Tibial nerve (tissue), 4 donors: ENCODE measurements at places on chromosomes 13 and 19. TPM values are rescaled to one million over a fixed set of nuclear protein-coding genes. Genes with fewer than 3 reads are reported as not detected.

ZNF20 gene
- 1.2 TPM for total RNA-seq

ZNF580 gene
- 39.8 TPM for total RNA-seq

FCAR gene
- total RNA-seq, result not detected

ZNF844 gene
- 9.3 TPM for total RNA-seq

DNA sequence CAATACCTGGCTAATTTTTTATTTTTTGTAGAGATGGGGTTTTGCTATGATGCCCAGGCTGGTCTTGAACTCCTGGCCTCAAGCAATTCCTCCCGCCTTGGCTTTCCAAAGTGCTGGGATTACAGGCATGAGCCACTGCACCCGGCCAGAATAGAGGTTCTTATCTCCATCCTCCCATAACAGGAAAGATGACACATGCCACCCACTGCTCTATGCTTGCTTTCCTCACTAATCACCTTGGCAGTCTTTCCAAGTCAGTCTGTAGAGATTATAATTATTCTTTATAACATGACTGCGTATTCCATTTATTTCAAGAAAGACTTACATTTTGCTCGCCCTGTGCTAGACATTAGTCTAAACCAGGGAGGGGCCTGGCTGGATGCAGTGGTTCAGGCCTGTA lies 6.7 kb downstream of the VAV1 start:
- no peak for DNase-seq
- H3K4me3 ChIP-seq, result no peak overlapping the region
- no peaks in the 10 kb centered on the region for H3K27me3 ChIP-seq
- H3K4me1 ChIP-seq, result no peaks in the 10 kb centered on the region

- H3K27ac ChIP-seq, result no peak overlapping the region
- no peak for DNase-seq
- no peaks in the 10 kb centered on the region for H3K4me1 ChIP-seq
- H3K36me3 ChIP-seq, result no peaks in the 10 kb centered on the region
- H3K27me3 ChIP-seq, result no peaks in the 10 kb centered on the region
Observed at GRCh38 chr13:44648392-44649103, 72.4 kb upstream of the TSC22D1 start.

DNA sequence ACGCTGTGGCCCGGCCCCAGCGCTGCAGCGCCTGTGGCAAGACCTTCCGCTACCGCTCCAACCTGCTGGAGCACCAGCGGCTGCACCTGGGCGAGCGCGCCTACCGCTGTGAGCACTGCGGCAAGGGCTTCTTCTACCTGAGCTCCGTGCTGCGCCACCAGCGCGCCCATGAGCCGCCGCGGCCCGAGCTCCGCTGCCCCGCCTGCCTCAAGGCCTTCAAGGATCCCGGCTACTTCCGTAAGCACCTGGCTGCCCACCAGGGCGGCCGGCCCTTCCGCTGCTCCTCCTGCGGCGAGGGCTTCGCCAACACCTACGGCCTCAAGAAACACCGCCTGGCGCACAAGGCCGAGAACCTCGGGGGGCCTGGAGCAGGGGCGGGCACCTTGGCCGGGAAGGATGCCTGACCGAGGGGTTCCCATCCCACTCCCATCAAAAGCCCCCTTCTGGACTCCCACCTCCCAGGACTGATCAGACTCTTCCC lies 7.9 kb downstream of the ZNF784 start:
- no peak overlapping the region for H3K4me3 ChIP-seq
- DNase-seq, result no peak
- no peak overlapping the region for H3K27ac ChIP-seq
- peaks cover 6% of the 10 kb centered on the region for H3K36me3 ChIP-seq
- H3K27me3 ChIP-seq, result no peaks in the 10 kb centered on the region
- H3K4me1 ChIP-seq, result peaks cover 11% of the 10 kb centered on the region

- peaks cover 41% of the 10 kb centered on the region for H3K4me1 ChIP-seq
- H3K36me3 ChIP-seq, result no peaks in the 10 kb centered on the region
- DNase-seq, result no peak
- no peak overlapping the region for H3K4me3 ChIP-seq
- H3K27ac ChIP-seq, result no peak overlapping the region
Observed at GRCh38 chr19:10662384-10663251, 8.5 kb downstream of the ILF3 start.

DNA sequence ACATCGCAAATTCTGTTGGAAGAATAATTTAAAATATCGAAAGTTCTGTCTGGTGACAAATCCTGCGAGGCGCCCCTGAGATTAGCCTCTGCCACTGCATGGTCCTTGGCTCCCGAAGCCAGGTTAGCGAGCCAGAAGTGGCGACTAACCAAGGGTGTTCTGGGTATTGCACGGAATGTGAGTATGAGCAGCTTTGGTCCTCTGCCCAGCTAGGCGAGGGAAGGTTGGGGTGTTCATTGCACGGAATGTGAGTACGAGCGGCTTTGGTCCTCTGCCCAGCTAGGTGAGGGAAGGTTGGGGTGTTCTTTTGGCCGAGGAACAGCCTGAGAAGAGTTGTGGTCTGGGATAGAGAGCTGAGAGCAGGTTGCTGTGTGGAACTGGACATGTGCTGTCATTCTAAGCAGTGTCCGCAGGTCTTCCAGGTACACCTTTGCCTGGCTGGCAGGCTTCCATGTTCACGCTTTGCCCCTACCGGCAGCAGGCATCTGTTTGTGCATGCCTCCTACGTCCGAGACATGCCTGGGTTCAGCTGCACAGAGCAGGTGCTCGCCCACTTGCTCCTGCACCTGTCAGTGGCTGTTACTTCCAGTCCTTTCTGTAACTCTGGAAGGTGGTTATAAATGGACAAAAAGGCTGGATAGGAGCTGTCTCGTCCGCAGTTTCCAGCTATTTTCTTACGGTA lies 18.3 kb upstream of the TEX29 start:
- no peaks in the 10 kb centered on the region for H3K27me3 ChIP-seq
- DNase-seq, result no peak
- no peak overlapping the region for H3K4me3 ChIP-seq
- H3K4me1 ChIP-seq, result no peaks in the 10 kb centered on the region

DNA sequence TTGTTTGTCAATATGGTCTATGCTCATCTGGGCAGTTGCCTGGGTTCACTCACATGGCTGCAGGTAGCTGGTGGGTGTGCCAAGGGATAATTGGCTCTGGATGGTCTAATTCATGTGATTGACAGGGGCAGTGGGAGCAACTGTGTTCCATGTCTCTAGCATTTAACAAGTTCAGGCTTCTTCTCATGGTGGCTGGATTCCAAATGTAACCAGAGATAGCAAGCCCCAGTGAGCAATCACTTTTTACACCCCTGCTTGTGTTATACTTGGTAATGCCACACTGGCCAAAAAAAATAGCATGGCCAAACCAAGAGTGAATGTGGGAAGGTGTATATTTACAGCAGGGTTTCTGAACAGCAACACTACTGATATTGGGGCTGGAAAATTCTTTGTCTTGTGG lies 89.6 kb upstream of the TNFSF11 start:
- no peak overlapping the region for H3K4me3 ChIP-seq
- no peaks in the 10 kb centered on the region for H3K4me1 ChIP-seq
- no peak for DNase-seq
- no peaks in the 10 kb centered on the region for H3K36me3 ChIP-seq
- no peaks in the 10 kb centered on the region for H3K27me3 ChIP-seq
- no peak overlapping the region for H3K27ac ChIP-seq

- no peaks in the 10 kb centered on the region for H3K4me1 ChIP-seq
- no peak overlapping the region for H3K27ac ChIP-seq
- peak overlapping the region; percentile 63 for H3K4me3 ChIP-seq
- no peaks in the 10 kb centered on the region for H3K36me3 ChIP-seq
- H3K27me3 ChIP-seq, result no peaks in the 10 kb centered on the region
Observed at GRCh38 chr13:75481176-75482069, 546 bp downstream of the TBC1D4 start.

DNA sequence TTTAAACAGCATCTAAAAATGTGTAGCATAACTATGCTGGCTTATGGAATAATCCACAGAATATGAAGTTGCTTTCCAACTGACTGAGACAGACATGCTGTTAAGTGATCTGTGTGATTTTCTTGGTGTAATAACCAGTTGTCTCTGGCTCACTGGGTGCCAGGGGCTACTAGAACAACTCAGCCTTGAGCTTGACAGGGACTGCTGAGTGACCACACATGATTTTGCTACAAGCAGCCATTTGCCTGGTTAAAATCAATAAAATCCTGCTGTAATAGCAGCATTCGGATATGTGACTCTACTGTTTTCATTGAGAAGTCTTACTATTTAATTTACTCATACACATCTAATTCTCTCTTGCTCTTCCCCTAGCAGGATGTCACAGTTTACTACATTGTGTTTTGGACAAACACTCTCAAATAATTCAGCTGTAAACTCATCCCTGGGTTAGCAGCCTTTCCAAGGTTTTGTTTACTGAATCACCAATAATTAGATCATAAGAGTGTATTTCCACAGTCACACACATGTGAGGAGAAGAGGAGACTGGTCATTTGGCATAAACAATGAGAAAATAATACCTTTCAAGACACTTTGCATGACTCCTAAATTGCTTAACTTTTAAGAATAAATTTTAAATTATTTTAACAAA lies 426.2 kb downstream of the PCDH9 start:
- no peak overlapping the region for H3K4me3 ChIP-seq
- H3K27me3 ChIP-seq, result no peaks in the 10 kb centered on the region
- H3K4me1 ChIP-seq, result no peaks in the 10 kb centered on the region

DNA sequence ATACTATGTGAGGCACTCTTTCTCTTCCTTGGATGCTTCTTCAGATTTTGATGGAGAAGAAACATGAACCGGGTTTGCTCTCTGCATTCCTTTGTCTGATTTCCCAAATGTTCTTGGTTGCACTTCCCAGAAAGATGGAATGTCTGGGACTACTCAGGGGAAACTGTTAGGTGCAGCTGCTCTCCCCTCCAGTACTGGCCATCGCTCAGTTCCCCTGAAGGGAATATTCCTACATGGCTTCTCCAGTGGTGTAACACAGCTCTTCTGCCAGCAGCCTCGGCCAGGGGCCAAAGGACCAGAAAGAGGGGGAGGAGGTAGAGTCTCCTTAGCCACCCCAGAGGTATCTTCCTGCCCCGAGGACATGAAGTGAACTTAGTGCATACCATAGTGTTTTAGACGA lies 33.5 kb upstream of the SPRY2 start:
- no peaks in the 10 kb centered on the region for H3K36me3 ChIP-seq
- no peaks in the 10 kb centered on the region for H3K27me3 ChIP-seq
- DNase-seq, result peak; percentile 54
- no peak overlapping the region for H3K27ac ChIP-seq
- H3K4me3 ChIP-seq, result no peak overlapping the region

DNA sequence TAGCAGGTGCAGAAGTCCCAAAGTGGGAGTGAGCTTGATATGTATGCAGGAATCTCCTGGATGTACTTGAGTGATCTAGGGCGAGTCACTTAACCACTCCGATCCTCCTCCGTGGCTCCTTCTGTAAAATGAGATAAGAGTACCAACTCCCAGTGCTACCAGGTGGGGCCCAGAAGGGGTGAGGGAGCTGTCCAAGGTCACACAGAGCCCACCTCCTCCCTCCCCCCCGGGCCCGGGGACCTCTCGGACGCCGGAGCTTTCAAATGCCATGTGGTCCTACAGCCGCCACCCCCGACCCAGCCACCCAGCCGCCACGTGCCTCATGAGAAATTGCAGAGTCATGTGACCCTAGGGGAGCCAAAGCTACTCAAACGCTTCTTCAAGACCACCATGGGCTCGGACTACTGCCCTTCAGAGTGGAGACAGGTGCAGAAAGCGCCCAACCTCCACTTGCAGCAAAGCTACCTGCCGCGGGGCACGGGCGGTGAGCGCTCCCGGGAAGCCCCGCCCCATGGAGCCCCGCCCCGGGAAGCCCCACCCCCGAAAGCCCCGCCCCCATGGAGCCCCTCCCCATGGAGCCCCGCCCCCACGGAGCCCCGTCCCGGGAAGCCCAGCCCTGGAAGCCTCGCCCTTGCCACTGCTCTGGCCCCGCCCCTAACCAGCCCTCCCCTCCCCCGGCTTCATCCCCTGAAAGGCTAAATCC lies 10.1 kb upstream of the ZNF358 start:
- H3K27me3 ChIP-seq, result peaks cover 51% of the 10 kb centered on the region
- DNase-seq, result no peak
- H3K27ac ChIP-seq, result no peak overlapping the region
- no peaks in the 10 kb centered on the region for H3K36me3 ChIP-seq

DNA sequence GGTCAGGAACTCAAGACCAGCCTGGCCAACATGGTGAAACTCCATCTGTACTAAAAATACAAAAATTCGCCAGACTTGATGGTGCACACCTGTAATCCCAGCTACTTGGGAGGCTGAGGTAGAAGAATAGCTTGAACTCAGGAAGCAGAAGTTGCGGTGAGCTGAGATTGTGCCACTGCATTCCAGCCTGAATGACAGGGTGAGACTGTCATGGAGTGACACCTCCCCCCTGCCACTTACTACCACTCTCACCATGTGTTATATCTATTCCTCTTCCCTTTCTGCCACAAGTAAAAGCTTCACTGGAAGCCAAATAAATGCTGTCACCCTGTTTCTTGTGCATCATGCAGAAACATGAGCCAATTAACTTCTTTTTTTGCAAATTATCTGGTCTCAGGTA lies 10.6 kb upstream of the CEACAM4 start:
- H3K4me1 ChIP-seq, result no peaks in the 10 kb centered on the region
- no peaks in the 10 kb centered on the region for H3K36me3 ChIP-seq
- DNase-seq, result no peak

DNA sequence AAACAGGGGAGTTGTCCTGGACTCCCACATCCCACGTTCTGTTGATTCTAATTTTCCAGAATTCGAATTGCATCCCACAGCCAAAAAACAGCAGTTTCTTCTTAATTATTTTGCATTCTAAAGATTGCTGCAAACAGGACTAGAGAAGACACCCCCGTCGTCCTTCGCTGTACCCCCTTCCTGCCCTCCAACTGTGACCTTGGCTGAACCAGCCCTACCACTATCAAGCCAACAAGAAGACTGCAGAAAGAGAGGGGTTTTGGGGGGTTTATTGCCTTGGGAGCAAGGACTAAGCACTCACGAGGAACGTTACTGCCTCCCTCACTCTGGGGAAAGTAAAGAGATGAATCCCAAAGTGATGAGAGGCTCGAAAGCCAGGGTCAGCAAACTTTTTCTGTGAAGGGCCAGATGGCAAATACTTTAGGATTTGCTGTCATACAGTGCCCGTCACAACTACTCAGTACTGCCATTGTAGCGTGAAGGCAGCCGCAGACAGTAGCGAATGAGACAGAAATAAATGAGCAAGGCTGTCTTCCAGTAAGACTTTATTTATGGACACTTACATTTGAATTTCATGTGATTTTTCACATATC lies 32.5 kb upstream of the KATNAL1 start:
- H3K4me3 ChIP-seq, result no peak overlapping the region
- no peak for DNase-seq
- no peaks in the 10 kb centered on the region for H3K27me3 ChIP-seq
- H3K4me1 ChIP-seq, result peaks cover 7% of the 10 kb centered on the region
- H3K36me3 ChIP-seq, result no peaks in the 10 kb centered on the region

GRCh38 chr19:12139269-12139668 lies 881 bp downstream of the ZNF20 start:
- H3K4me1 ChIP-seq, result no peaks in the 10 kb centered on the region
- H3K36me3 ChIP-seq, result peaks cover 5% of the 10 kb centered on the region
- peak overlapping the region; percentile 91 for H3K27ac ChIP-seq
- no peak for DNase-seq
- H3K4me3 ChIP-seq, result peak overlapping the region; percentile 77

GRCh38 chr19:47860602-47861297 lies 1.7 kb downstream of the TPRX2 start:
- H3K27ac ChIP-seq, result no peak overlapping the region
- H3K36me3 ChIP-seq, result no peaks in the 10 kb centered on the region
- no peaks in the 10 kb centered on the region for H3K27me3 ChIP-seq
- H3K4me3 ChIP-seq, result no peak overlapping the region
- no peak for DNase-seq
